Fibroblast of gingiva (primary cell): ENCODE measurements at places on chromosomes 3 and 15.

- no peak for DNase-seq
Measured at GRCh38 chr15:33310481-33311311, at the start of gene RYR3. TSS of gene RYR3 (plus strand) at chr15:33310967. CDS start at chr15:33311046, 79 bp downstream.

- DNase-seq = no peak
Measured at GRCh38 chr3:1468145-1468544, 375.3 kb downstream of the CNTN6 start.

DNA sequence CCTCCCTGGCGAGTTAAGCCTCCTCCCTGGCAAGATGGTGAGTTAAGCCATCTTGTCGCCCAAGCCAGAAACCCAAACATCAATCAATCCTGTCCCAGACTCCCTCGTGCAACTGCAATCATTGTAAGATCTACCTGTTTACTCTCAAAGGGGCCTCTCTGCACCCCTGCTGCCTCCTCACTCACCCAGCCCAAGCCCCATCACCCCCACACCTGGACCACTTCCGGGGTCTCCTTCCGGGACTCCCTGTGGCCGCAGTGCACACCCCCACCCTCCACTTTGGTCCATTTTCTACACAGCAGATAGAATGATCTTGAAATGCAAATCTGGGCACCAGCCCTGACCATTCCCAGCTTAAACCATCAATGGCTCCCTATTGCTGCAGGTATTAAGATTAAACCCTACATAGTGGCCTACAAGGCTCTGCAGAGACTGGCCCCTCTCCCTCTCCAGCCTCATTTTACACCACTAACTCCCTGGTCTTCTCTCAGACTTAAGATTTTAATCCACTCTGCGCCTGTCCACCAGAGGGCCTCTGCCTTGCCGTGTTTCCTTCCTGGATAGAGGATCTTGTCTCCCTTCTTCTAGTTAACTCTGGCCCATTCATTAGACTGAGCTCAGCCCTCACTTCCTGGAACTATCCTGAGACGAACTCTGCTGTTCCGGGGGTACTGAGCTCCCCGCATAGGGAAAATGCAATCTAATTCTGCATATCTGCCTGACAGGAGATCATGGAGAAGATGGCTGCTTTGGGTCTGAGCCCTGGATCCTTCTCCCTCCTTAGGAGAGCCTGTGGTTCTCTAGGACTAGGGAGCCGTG, 41.9 kb upstream of the SLC6A1 start:
- DNase-seq = peak; percentile 19

DNA sequence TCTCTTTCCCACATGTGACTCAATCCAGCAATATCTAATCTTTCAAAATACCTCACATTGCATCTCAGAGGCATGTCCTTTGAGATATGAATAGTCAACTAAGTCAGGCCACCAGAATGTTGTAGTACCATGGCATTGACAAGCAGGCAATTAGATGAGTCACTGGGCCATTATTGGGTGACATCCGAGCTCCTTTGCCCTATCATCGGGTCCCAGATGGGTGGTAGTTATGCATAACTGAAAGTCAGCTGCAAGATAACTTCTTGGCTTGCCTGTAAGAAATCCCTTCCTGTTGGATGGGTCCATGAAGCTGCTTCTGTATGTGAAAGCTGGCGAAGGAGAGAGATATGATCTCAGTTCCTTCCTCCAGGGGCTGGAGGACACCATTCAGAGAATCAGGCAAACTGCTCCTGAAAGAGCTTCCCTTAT, 32.8 kb downstream of the ARRDC4 start:
- DNase-seq = no peak

DNA sequence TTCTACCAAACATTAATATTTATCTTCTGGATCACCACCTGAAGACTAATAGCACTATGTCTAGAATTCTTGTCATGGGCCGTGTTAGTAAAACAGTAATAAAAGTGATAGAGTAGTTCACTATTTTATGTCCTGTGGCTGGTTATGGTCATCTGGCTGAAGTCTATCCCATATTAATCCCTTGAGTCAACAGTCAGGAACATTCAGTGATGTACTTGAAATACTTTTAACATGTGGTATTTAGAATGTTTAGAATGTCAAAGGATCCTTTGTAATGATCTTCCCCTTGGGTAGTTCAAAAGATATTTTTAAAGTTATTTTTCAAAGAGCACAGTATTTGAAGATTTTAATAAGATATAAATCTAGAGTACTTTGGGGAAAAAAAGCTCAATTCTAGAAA, 117.0 kb downstream of the MBNL1 start:
- DNase-seq = peak; percentile 44

- DNase-seq = no peak
Measured at GRCh38 chr15:51053571-51053970, 41.1 kb downstream of the TNFAIP8L3 start.

GRCh38 chr3:169298247-169298992, 365.1 kb downstream of the MECOM start:
- DNase-seq = no peak
